Sigmoid colon (tissue), 7 donors: ENCODE measurements at places on chromosomes 13 and 19. TPM values are rescaled to one million over a fixed set of nuclear protein-coding genes. Genes with fewer than 3 reads are reported as not detected.

- no peak for DNase-seq
These were observed 230.5 kb downstream of the FGF9 start for GRCh38 chr13:21901336-21901735.

Gene NLRP7
- not detected for total RNA-seq

Gene LSR
- total RNA-seq = 0.68 TPM

- no peak for DNase-seq
These were observed 27.9 kb downstream of the POP4 start for GRCh38 chr19:29634002-29634401.

Gene ZNF835
- total RNA-seq = 7.8 TPM

GRCh38 chr19:1248139-1248785 is at the start of gene MIDN:
Gene MIDN, plus strand, starts transcription at chr19:1248583. Its CDS starts 1,714 bp downstream, at chr19:1250297.
- DNase-seq = peak; percentile 93
